ENCODE measurements at places on chromosomes 1 and 21.

GRCh38 chr1:100431954-100432353 is 79.6 kb downstream of the CDC14A start:
- DNase-seq = no peak

- DNase-seq = no peak
Observed at GRCh38 chr1:169392406-169392805, 24.4 kb downstream of the BLZF1 start.

- DNase-seq = no peak
Observed at GRCh38 chr1:243432136-243432535, 176.3 kb downstream of the SDCCAG8 start.

- DNase-seq = no peak
Observed at GRCh38 chr1:204192589-204193352, 3.5 kb downstream of the KISS1 start.

DNA sequence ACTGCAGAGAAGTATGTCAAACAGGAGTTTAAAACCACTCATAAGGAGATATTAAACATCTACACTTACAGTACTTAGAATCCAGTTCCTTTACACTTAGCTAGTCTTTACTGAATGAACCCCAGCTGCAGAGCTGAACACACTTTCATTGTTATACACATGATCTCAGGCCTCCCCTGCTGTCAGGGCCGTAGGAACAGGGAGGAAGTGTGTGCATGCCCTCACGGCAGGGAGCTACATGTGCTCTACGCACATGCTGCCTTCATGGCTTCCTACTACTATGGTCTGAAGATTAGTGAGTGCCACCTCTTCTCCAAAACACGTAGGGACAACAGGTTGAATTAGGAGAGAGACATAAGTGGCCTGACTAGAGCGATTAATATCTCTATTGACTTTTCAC is 191.5 kb downstream of the SIPA1L2 start:
- no peak for DNase-seq

DNA sequence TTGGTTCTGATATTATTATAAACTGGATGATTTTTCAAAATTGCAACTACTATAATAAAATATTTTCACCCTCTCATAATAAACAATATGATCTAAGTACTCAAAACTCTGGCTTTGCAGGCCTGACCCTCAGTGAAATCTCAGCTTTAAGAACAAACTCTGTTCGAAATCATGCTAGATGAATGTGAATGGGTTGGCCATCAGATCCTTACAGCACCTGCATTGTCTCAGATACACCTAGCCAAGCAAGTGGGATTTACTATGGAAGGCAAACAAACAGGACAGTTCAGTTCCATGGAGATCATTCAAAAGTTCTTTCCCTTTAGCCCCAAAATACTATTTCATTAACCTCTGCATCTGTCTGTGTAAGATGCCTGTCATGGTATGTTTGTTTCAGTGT is 44.8 kb downstream of the STYXL2 start:
- DNase-seq = no peak

DNA sequence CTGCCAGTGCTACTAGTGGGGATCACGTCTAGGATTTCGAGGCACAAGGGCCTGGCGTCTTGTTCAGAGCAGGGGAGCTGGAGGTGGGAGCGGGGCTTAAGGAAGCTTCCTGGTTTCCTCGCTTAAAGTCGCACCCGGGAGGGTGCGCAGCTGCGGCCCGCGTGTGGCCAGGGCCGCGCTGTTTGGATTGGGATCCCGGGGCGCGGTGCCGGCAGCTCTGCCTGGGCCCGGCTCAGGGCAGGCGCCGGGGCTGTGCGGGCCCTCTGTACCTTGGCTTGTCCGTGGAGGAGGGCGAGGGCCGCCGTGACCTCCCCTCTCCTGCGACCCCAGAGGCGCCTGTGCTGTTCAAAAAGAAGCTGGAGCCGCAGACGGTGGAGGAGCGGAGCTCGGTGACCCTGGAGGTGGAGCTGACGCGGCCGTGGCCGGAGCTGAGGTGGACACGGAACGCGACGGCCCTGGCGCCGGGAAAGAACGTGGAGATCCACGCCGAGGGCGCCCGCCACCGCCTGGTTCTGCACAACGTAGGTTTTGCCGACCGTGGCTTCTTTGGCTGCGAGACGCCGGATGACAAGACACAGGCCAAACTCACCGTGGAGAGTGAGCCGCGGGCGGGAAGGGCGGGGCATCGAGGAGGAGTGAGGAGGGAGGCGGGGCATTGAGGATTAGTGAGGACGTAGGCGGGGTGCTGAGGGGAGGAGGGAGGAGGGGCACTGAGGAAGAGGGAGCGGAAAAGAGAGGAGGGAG is 67.8 kb downstream of the OBSCN start:
- DNase-seq = peak; percentile 55

DNA sequence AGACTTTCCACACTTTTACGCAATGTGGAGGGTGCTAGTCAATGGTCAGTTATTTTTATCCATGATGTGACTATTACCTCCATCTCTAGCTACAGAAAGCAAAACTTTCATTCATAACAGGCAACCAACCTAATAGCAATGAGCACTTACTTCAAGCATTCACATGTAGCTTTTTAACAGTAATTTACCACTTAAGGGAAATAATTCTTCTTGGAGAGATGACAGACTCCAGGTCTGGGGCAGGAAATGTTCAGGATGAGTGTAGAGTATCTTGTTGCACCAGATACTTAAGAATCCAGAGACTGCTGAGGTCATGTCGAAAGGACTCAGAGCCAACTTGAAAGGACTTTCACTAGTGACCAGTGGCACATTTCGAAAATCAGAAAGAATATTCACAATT is 347.6 kb downstream of the CHRM3 start:
- no peak for DNase-seq

GRCh38 chr1:230099465-230099864 is 32.4 kb downstream of the GALNT2 start:
- no peak for DNase-seq

DNA sequence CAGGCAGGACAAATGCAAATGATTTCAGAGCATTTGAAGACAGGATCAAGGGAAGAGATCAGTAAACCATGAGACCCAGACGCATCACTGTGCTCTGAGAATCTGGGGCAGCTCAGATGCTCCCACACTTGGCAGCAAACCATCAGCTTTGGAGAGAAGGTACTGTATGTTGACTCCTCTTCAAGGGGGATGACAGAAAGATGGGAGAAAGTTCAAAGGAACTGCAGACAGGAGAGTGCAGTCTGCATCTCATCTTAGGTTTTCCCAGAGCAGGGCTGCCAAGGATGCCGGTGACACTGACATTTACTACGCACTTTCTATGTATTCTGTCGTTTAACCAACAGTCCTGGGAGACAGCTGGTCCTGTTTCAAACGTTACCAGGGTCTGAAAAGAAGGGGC is 35.8 kb downstream of the OLFML2B start:
- DNase-seq = no peak

DNA sequence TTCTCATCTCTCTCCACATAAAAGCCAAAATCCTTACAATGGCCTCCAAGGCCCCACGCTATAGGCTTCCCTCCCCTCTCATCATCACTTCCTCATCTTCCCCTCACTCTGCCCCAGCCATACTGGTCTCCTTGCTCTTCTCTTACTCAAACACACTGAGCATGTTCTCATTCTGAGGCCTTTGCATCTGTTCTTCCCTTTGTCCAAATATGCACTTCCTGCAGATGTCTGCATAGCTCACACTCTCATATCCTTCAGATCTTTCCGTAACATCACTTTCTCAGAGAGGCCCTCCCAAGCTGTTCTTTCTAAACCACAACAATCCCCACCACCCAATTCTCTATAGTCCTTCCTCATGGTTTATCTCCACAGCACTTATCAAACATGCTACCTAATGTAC is 284.1 kb downstream of the HHIPL2 start:
- DNase-seq = no peak

DNA sequence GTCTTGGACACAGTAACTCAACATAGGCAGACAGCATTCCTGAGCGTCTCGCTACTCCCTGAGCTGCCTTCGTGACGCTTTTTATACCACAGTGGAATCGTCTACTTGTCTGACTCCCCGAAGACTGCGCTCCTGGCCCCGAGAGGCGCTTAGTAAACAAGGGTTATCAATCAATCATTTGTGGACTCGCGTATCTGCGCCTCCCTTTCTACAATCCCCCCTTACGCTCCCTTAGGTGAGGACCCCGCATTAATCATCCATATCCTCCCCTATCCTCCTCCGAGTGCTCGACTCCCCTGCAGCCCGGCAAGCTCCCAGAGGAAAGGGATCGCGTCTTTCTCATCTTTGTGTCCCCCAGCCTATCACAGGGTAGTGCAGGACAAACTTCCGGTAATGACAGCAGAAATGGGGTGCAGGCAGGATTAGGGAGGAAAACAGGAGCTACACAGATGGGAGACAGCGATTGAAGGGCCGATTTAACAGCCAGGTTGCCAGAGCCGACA is 522 bp downstream of the TMEM59 start:
- no peak for DNase-seq

DNA sequence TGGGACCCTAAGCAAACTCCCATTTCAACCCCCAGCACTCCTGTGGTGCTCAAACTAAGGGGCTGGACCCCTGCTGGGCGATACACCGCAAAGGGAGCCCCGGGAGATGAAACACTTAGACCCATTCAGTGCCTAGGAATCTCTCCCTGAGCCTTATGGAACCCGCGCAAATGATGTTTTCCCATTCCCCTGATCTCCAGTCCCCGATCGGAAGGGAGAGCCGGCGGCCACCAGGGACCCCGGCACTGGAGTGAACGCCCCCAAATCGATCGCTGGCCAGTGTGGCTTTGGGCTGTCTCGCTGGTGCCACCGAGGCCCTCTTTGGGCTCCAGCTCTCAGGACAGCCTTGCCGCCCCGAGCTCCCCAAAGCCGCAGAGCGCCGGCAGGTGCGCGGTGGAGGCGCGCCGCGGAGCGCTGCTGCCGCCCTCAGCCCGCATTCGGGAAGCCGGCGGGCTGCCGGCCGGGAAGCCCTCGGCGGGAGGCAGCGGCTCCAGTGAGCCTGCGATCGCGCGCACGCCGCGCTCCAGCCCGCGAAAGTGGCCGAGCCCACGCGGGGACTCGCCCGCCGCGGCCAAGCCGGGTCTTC is 1.1 kb downstream of the PLXNA2 start:
- DNase-seq = no peak

DNA sequence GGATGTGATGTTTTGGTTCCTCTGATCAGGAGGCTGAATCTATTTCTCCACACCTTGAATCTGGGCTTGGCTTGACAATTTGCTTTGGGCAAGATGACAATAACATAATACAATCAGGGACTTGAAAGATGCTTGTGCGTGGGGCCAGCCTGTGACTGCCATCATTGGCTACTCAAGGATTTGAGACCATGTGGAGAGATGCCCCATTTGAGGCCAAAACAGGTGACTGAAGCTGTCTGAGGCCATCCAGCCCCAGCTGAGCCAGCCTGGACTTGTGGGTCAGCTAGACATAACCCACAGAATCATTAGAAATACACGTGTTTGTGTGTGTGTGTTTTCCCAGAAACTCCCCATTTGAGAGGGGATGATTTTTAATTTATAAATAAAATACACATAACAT is 421.5 kb downstream of the PTPRU start:
- DNase-seq = no peak

DNA sequence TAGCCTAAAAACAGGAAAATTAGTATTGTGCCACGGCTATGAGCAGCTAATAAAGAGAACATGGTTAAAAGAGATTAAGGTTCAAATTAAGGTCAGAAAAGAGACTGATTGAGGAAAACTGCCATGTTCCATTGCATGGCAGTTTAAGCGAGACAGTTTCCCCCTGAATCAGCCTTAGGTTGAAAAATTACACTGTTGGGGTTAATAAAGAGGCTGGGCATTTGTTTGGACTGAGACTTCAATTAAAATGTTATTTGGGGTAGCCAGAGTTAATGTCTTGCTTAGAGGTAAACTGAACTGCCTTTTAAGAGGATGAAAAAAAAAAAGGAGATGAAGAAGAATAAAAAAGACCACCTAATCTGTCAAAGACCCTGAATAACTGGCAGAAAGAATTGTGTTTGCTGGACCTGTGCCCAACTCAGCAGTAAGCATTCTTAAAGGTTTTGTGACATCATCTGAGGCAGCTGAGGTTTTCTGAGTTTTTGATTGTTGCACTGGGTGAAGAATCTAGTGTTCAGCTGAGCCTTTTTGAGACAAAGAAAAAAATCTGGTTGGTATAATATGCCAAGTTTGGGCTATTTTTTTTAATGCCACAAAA is 17.7 kb upstream of the PROX1 start:
- DNase-seq = no peak

- no peak for DNase-seq
Observed at GRCh38 chr1:174818951-174819350, 180.8 kb upstream of the CACYBP start.

- DNase-seq = no peak
Observed at GRCh38 chr1:64653466-64653865, 91.4 kb upstream of the RAVER2 start.

- no peak for DNase-seq
Observed at GRCh38 chr1:202189001-202189790, 4.4 kb upstream of the LGR6 start.

DNA sequence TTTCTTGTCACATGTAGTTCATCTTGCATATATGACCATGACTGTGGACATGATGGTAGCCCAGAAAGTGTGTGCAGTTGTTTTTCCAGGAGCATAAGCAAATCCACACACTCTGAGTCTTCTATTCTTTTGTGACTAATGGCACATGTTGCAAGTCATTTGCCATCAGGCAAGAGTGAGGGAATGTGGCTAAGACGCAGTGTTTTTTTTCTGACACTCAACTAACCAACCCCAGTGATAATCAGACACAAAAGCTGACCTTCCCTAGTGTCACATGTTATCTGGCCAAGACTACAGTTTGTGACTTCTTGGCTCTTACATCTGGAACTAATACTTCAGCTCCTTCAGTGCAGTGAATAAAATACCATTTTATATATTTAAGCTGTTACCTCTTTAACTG is 108.8 kb downstream of the ITSN1 start:
- no peak for DNase-seq

- DNase-seq = peak; percentile 61
Observed at GRCh38 chr21:45142469-45143308, 68.3 kb downstream of the ADARB1 start.

DNA sequence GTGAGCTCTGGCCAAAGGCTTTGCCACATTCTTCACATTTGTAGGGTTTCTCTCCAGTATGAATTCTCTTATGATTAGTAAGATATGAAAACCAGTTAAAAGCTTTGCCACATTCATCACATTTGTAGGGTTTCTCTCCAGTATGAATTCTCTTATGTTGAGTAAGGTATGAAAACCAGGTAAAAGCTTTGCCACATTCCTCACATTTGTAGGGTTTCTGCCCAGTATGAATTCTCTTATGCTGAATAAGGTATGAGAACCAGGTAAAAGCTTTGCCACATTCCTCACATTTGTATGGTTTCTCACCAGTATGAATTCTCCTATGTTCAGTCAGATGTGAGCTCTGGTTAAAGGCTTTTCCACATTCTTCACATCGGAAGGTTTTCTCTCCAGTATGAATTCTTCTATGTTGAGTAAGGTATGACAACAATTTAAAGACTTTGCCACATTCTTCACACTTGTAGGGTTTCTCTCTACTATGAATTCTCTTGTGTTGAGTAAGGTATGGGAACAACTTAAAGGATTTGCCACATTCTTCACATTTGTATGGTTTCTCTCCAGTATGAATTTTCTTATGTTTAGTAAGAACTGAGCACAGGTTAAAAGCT is 20.7 kb downstream of the ZNF695 start:
- no peak for DNase-seq

GRCh38 chr1:93346421-93346993 is 800 bp downstream of the DR1 start:
- DNase-seq = no peak
